ENCODE measurements at places on chromosomes 6 and 20. TPM values are rescaled to one million over a fixed set of nuclear protein-coding genes. Genes with fewer than 3 reads are reported as not detected.

Gene MTFR2
- 1.8 TPM for polyA plus RNA-seq

Gene TMEM30A
- 28.3 TPM for polyA plus RNA-seq

Gene RBL1
- polyA plus RNA-seq: 1.5 TPM

Gene SMIM29
- polyA plus RNA-seq: 41.5 TPM
